SW480 (cell line): ENCODE measurements at places on chromosomes 5 and 9.

- peak; percentile 36 for DNase-seq
Measured at GRCh38 chr5:80481019-80481893, 6.6 kb upstream of the FAM151B start.

GRCh38 chr9:87282538-87282937 lies 215.1 kb upstream of the DAPK1 start:
- DNase-seq = no peak

DNA sequence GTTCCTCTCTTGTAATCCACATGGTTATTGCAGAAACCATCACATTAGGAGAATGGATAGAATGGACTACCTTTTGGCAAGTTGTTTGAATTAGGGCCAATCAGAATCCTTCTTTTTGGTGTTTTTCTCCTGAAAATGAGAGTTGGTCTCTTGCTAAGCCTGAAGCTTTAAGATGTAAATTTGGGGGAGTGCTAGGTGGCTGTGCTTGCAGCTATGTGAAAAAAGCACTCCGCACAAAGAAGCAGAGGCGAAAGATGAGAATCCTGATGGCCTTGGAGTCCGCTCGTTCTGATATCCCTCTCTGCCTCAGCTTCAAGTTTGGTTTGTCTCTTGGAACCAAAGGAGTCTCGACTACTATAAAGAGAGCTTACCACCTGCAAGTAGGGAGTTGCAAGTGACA lies 63.6 kb downstream of the INIP start:
- DNase-seq = no peak

GRCh38 chr5:57335092-57335660 lies 147.4 kb downstream of the ACTBL2 start:
- DNase-seq = no peak

DNA sequence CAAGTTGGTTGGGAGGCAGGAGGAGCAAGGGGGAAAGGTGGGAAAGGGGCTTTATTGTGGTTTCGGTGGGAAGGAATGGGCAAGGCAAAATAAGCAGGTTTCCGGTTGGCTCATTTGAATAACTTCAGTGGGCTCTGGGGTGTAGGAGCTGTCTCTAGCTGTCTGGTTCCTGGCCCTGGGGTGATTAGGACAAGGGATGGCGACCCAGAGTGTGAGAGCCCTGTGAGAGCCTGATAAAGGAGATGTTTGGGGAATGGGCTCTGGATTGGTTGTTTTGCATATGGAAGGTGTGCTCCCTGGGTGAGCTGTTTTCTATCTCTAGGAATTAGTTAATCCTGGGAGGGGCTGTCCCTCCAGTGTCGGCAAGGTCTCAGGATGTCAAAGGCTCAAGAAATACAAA lies 15.4 kb downstream of the ANKRD34B start:
- no peak for DNase-seq

DNA sequence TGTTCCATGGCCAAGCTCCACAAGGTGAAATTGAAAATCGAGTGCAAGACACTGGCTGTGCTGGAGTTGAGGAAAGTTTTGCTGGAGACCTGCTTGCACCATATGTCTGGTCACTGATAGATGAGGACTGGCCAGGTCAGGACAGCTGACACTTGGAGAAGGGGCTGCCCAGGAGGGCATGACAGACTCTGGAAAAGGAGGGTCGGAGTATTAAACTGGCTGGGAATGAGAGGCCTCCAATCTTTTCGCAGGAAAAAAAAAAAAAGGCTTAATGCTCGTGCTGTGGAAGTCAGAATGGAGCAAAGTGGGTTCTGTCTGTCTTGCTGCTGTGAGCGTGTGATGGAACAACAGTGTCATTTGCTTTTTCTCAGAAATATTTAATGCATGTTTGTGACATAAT lies 5.5 kb downstream of the TENT4A start:
- DNase-seq = no peak

DNA sequence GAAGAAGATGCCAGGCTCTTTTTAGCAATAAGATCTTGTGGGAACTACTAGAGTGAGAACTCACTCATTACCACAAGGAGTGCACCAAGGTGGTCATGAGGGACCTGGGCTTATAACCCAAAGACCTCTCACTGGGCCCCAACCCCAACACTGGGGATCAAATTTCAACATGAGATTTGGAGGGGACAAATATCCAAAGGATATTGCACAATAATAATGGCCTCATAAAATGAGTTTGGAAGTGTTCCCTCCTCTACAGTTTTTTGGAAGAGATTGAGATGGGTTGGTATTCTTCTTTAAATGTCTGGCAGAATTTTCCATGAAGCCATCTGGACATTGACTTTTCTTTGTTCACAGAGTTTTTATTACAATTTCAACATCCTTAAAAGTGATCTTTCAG lies 38.0 kb upstream of the FAM120A start:
- no peak for DNase-seq

GRCh38 chr5:32961059-32961415 lies 249.9 kb downstream of the NPR3 start:
- DNase-seq = no peak

DNA sequence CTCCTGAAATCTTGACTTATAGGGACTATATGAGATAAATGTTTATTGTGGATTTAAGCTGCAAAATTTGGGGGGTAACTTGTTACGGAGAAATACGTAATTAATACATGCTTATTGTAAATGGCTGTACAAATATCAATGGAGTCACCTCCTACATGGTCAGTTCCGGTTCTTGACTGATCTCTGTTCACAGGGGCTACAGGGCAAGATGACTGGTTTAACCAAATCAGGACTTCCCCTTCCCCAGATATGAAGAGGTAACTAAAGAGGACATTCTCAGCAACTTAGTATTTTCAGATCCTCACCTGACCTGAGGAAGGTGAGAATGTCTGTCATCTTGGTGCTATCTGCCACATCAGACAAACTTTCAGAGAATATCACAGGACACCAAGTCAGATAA lies 54.7 kb downstream of the PTCD2 start:
- DNase-seq = no peak

GRCh38 chr9:33170464-33171415 lies 3.6 kb upstream of the B4GALT1 start:
- peak; percentile 47 for DNase-seq

- no peak for DNase-seq
Measured at GRCh38 chr5:137621861-137622823, 113.7 kb downstream of the KLHL3 start.

- DNase-seq = no peak
Measured at GRCh38 chr9:79028101-79028500, 543.7 kb upstream of the TLE4 start.

DNA sequence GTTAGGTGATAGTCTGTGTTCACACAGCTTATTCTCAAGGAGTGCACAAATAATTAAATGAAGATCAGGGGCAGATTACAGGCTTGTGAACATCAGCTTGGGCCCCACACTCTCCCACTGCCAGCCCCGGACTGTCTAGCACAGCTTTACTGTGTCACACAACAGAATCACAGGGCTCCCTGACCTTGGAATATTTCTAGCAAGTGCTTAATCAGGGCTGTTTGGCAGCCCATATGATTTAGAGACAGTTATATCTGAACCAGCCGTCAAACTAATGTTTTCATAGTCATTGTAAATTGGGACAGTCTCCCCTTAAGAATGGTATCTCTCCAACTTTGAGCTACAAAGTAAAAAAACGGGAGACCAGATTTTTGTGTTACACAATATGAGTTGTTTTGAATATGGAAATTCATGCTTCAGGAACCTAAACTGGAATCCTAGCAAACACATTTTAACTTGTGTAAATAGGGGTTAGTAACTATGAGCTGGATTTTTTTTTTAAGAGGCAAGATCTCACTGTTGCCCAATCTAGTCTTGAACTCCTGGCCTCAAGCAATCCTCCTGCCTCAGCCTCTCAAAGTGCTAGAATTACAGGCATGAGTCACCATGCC lies 517.6 kb downstream of the BNC2 start:
- no peak for DNase-seq

GRCh38 chr9:28747351-28747985 lies 1174.2 kb upstream of the C9orf72 start:
- DNase-seq = no peak

GRCh38 chr9:98383758-98384157 lies 128.3 kb upstream of the TBC1D2 start:
- DNase-seq = no peak

DNA sequence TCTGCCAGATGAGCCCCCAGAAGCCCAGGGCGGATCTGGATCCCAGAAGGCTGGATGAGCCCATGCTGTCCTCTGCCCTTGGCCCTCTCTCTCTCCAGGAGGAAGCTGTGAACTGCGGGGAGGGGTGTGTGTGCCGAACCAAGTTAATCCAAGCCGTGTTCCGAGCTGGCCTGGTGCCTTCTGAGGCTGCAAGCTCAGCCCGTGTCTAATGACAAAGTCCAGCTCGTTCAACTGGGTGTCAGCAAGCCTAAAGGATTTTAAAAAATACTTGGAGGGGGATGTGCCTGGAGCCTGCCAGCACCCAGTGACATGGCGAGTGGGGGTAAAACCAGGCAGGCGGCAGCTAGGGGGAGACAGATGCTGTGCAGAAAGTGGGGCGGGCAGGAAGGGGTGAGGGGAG lies 8.0 kb downstream of the STC2 start:
- DNase-seq = no peak

DNA sequence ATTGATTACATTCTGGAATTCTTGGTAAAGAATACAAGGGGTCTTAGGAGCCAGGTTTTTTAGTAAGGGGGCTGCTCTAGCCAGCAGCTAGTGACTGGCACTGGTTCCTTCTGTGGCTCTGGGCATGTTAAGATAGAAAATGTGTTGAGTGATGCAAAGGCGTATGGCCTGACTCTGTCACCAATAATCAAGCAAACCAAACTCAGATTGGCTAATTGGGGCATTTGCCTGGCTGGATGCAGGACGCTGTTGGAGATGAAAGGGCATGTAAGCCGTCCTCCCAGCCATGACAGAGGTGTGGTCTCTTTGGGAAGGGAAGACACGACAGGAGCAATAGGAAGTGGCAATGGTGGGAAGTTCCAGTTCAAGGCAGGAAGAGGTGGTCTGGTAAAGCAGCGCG lies 87.6 kb upstream of the CTSL start:
- no peak for DNase-seq

GRCh38 chr5:5014586-5015235 lies 125.4 kb upstream of the ADAMTS16 start:
- DNase-seq = no peak

DNA sequence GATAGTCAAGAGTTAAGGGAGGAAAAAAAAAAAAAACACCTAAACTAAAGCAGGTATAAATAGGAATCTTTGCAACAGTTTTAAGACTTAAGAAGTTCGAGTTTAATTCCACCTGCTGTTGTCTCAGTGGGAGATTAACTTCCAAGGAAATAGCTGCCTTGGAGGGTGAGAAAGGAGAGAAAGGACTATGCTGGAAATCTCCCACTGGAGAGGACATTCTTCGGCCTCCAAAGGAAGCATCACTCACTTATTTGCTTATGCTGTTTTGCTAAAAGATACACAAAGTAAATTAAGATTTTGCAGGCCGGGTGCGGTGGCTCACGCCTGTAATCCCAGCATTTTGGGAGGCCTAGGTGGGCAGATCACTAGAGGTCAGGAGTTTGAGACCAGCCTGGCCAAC lies 317.9 kb upstream of the MPDZ start:
- no peak for DNase-seq

GRCh38 chr5:38202741-38203140 lies 55.6 kb upstream of the EGFLAM start:
- no peak for DNase-seq

- no peak for DNase-seq
Measured at GRCh38 chr9:21268347-21268657, 28.5 kb upstream of the IFNA14 start.

- no peak for DNase-seq
Measured at GRCh38 chr5:151952238-151952637, 27.6 kb upstream of the GLRA1 start.

- no peak for DNase-seq
Measured at GRCh38 chr9:87199278-87199677, 252.0 kb upstream of the GAS1 start.

- no peak for DNase-seq
Measured at GRCh38 chr5:168867241-168867640, 288.1 kb upstream of the PANK3 start.

DNA sequence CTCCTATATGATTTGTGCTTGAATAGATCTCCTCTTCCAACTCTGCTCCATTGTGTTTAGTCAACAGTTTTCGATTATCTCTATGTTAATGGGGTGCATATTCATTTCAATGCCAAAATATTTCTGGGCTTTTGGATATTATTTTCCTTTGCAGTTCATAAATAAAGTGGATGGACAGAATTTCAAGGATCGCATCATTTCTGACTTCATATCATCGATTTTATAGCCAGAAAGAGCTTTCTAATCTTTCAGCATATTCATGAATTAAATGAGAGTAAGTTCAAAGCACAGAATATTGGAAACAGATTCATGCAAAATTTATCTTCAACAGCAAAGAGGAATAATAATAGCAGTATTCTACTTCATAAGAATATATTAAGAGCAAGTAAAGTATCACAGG lies 60.0 kb upstream of the MINAR2 start:
- DNase-seq = no peak

- no peak for DNase-seq
Measured at GRCh38 chr5:68953231-68953874, 140.5 kb upstream of the SLC30A5 start.

GRCh38 chr5:12947379-12947778 lies 997.1 kb downstream of the DNAH5 start:
- no peak for DNase-seq

GRCh38 chr9:2291980-2292704 lies 277.0 kb downstream of the SMARCA2 start:
- DNase-seq = no peak

DNA sequence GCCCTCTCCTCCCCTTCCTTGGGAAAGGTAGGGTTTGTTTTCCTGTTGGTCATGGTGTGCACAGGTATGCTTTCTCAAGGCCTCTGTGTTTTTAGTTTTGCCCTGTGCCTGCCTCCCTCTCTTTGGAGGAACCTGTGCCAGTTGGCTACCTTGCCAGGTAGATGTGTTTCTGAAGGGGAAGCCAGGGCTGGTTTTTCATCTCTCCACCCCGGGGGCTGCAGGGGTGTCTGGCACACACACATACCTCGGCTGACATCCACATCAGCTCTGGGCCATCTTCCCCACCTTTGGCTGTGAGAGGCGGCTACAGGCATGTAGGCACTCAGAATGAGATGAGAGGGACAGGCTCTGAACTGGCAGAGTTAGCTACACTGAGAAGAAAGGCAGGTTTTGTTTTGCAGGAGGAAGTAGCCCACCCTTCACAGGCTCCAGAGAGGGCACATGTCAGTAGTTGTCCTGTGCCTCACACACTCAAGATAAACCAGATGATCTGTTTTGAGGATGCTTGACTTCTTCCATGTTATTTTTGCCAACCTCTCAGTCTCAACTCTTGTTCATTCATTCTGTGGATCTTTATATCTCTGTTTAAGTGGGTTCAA lies 9.7 kb downstream of the RGMB start:
- DNase-seq = no peak
